ENCODE measurements at places on chromosomes 2 and 18.

DNA sequence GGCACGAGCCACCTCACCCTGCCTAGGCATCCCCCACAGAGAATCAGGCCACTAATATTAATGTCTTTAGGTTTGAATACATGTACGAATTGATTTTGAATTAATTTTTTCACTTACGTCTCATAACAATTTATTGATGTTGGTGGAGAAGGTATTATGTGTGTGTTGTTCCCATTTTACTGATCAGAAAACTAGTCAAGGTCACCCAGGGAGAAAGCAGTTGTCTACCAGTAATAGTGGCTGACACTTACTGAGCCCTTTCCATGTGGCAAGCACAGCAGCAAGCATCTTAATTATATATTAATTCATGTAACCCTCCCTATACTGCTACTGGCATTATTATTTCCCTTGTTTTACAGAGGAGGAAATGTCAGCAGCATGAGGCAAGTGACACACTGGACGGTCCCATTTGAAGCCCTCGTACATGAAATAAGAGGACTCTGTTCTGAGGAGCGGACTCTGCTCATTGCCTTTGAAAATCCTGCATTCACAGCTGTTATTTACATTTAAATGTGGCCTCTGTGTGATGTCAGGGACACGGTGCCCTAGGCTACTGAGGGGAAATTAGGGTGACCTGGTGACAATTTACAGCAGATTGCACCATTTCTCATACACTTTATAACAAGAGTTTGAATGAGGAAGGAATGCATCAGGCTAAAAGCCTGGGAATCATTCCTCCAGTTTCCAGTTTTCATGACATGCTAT lies 30.9 kb upstream of the KCNE4 start:
- no peak for DNase-seq

- no peak for DNase-seq
These were observed 173.9 kb upstream of the CXCR4 start for GRCh38 chr2:136291871-136292270.

DNA sequence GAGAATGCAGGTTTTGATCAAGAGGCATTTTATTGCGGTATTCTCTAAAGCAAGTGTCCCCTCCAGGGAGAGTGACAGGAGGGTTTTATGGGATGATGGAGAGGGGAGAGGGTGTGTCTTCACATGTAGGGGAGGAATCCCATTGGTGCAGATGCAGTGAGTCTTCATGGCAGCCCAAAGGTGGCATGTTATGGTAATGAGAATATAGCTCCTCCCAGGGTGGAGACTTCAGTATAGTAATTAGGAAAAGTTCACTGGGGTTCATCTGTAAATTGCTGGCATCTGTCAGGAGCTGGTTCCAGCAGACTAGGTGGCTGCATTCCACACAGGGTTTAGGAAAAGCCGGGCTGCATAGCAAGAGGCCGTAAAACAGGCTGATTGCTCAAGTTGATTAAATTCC lies 230.7 kb upstream of the CCDC68 start:
- no peak for DNase-seq

DNA sequence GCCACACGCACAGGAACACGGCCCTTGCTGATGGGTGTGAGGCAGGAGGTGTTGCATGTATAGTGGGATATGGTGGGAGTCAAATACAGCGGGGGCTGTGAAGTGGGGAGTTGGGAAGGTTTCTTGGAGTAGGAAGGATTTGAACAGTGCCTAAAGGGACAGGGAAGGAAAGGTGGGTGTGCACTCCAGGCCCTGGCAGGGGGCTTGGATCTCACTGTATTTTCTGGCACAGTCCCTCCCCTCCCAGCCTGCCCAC lies 6.9 kb downstream of the RAB31 start:
- no peak for DNase-seq

DNA sequence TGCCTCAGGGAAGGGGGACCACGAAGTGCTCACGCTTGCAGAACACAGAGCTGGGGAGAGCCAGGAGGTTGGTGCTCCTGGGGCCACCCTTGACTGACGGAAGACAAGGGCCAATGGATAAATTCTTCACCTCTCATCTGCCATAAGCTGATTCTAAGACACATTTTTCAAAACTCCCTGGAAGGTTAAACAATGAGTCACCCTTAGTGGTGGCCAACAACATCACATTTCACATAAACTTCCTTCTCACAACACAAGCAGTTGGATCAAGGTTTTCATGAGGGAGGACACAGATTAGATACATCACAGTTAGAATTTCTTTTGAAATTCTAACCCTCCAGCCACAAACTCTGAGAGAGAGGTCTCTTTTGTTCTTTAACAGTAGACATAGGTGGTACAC lies 713.6 kb upstream of the POU3F3 start:
- no peak for DNase-seq

GRCh38 chr2:15630121-15630977 lies 38.7 kb downstream of the DDX1 start:
- no peak for DNase-seq

- no peak for DNase-seq
These were observed 136.6 kb upstream of the GLI2 start for GRCh38 chr2:120599072-120599471.

DNA sequence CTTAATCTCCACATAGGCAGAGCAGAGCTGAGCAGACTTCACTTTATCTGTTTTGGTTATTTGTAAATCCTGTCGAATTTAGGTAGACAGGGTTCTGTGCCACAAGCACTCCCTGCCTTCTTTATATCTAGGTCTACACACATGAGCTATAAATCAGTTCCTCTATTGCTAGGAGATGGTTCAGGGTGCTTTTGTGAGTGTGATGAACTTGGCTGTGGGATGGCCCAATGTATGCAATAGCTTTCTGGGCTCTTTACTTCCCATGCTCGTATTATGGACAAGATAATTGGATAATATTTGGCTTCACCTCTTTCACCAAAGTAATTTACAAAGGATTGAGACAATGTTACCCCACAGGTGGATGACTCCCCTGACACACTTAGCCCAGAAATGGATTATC lies 72.2 kb downstream of the PLB1 start:
- DNase-seq = no peak

DNA sequence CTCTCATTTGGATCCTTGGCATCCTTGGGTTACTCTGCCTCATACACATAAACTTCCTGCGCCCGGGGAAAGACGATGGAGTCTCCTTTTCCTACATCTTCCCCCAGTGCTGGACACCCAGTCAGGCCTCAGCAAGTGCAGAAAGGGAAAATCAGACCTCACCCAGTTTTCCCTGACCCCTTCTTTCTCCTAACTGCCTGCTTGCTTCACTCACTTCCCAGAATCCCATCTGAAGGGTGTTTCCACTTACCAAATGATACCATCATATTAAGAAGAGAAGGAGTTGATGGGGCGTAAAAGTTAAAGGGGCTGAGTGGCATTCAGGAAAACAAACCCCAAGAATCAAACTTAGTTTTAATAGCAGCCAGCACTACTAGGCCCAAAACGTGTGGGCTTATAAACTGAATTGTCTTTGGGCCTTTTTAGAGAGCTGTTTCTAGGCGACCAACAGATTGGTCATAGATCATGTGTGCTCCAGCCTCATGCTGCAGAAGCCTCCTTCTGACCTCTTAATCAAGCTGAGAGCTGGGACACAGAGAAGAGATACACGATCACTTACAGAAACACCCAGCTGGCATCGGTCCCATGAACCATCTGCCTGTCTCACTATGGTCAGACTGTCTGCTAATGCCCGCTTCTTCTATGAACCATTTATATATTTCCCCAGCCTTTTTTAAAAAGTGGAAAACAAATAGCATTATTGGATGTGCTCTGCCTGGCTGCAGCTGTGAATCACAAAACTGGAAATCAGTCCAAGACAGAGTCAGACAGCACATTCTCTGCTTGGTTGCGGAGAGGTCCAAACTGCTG lies 165.7 kb upstream of the SLC14A2 start:
- DNase-seq = no peak

- no peak for DNase-seq
These were observed 65.8 kb downstream of the SGPP2 start for GRCh38 chr2:222490131-222490530.

GRCh38 chr18:46427216-46427995 lies 229.6 kb downstream of the LOXHD1 start:
- DNase-seq = no peak

DNA sequence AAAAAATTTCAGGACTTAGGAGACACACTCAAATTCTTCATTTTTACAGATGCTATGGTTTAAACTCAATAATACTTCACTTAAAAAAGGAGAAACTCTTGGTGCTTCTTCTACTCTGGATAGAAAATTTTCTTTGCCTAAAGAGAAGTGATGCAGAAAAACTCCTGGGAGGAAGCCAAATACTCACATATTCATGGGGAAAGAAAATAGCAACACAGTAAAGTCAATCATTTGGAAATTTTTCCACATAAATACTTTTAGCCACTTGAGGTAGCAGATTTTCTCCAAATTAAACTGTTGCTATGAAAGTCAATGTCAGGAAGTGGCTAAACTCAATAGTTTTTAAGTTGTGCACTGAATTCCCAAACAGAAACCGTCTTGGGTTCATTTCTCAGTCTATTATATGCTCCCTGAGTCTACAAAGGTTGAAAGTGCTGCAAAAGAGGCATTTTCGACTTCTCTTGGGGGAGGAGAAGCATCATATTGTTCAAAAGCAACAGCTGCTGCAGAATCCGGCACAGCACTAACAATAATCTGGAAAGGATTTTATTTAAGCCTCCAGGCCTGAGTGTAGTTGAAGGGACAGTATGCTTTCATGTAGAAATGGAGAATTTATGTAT lies 81.1 kb downstream of the UPP2 start:
- no peak for DNase-seq

GRCh38 chr2:222792001-222792611 lies 68.7 kb upstream of the ACSL3 start:
- no peak for DNase-seq

DNA sequence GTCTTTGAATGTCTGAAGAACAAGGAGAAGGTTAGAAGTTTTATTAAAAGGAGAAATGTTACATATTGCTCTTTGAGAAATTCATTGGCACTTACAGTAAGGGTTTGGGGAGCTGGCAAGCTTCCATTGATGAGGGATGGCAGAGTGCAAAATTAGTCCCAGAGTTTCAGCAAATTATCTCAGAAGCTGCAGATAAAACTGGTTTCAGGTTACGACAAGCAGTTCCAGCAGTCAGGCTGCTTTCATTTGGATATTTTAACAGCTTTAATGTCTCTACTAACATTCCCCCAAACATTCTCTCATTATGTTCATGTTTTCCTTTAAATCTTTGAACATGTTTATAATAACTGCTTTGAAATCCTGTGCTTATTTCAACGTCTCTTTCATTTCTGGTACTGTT lies 153.1 kb downstream of the TTC27 start:
- no peak for DNase-seq

- no peak for DNase-seq
These were observed 84.7 kb upstream of the CYRIA start for GRCh38 chr2:16750175-16750924.

GRCh38 chr2:37873229-37873628 lies 51.9 kb upstream of the RMDN2 start:
- no peak for DNase-seq

Measured in CD4-positive, CD25-positive, alpha-beta regulatory T cell (primary cell).